ENCODE measurements at places on chromosomes 16 and 17. TPM values are rescaled to one million over a fixed set of nuclear protein-coding genes. Genes with fewer than 3 reads are reported as not detected.

Gene CCL2
- total RNA-seq, result 48.2 TPM

Gene PFN1
- total RNA-seq, result 3,052 TPM

Gene HS3ST3A1
- total RNA-seq, result not detected

Gene SALL1
- 0.25 TPM for total RNA-seq

Gene KCNH4
- total RNA-seq, result 0.42 TPM

Gene SLC16A6
- 0.30 TPM for total RNA-seq

Gene TBX21
- 0.10 TPM for total RNA-seq

Gene NKD1
- 0.54 TPM for total RNA-seq

Gene GPRC5C
- 72.7 TPM for total RNA-seq

Gene CD79B
- total RNA-seq, result not detected
